ENCODE measurements at places on chromosomes 11 and 22.
A peak's percentile ranks its signal among the peaks of the same experiment; 100 is the strongest.

- no peak for DNase-seq
These were observed 517.3 kb downstream of the SOX6 start for GRCh38 chr11:15839061-15839460.

DNA sequence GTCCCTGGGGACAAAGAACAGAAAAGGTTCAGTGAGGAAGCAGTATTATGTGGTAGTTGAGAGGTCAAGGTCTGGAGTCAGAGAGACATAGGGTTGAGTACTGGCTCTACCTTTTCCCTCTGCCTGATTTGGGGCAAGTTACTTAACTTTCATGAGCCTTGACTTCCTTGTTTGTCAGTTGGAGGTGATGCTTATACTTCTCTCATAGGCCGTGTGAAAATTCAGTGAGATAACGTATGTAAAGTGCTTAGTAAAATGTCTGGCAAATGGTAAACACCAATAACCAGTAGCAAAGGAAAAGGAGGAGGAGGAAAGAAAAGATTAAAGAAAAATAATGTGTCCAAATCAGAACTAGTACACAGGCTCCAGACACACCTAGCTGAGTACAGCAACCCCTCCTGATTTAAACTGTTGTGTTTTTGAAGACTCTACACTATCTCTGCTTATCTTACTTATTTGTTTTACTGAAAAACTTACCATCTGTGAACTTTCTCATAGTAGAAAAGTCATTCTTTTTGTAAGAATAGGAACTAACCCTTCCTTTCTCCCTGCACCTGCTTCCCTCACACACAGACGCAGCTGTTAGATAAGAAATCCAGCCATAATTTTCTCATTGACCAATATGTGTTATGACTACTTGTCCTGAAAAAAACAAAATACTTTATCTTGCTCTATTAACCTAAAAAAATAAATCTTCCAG lies 126.9 kb downstream of the CD44 start:
- no peak for DNase-seq

- DNase-seq, result no peak
These were observed 1.9 kb upstream of the PTGDR2 start for GRCh38 chr11:60857378-60858232.

- DNase-seq, result no peak
These were observed 27.5 kb downstream of the LARGE2 start for GRCh38 chr11:45949992-45950407.

DNA sequence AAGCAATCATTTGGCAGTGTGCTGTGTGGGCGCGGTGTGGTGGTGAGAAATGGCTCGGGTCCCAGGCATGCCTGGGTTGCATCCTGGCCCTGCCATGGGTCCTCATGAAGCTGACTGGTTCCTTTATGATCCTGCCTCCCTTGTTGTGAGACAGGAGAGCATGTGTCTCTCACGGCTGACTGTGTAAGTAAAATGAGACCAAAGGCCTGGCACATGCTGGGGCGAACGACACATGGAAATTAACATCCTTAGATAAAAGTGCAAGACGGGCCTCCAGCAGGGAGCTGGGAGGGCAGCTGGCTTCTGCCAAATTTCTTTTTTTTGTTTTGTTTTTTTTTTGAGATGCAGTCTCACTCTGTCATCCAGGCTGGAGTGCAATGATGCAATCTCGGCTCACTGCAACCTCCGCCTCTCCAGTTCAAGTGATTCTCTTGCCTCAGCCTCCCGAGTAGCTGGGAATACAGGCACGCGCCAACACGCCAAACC lies 9.4 kb upstream of the FBLN1 start:
- DNase-seq, result no peak

- peak; percentile 76 for DNase-seq
These were observed 30.5 kb downstream of the CTNND1 start for GRCh38 chr11:57792060-57792541.

All from activated T-helper 1 cell treated with Interleukin-2 at 50 U/mL for 16 hours (primary cell).